Activated naive CD4-positive, alpha-beta T cell treated with anti-CD3 and anti-CD28 coated beads, Interleukin-2, amount 50 U/mL, for 72 hours (primary cell): ENCODE measurements at places on chromosomes 3 and 15.

- no peak for DNase-seq
Measured at GRCh38 chr3:151306168-151306810, 10.3 kb downstream of the GPR87 start.

- no peak for DNase-seq
Measured at GRCh38 chr15:54424171-54424570, 445.9 kb downstream of the UNC13C start.

DNA sequence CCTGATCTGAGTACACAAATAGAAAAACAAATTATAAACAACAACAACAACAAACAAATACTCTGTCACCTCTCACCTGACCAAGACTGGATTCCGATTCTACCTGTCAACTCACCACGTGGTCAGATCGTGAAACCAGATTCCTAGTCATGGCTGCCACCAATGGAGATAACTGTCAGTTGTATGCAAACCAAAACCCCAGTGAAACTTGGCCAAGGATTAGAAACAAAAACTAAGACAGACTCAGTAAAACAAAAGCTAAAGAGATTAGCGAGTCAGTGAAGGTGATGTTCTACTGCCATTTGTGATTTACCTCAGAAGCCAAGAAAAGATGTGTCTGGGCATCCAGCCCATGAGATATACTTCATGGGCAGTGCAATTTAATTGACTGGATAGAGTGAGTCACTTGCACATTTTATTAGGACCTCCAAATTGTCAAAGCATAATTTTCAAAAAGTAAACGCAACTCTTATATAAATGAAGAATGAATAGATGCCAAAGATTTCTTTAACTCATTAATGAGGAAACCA is 31.1 kb downstream of the PHLDB2 start:
- DNase-seq: no peak

- no peak for DNase-seq
Measured at GRCh38 chr15:57445872-57446271, 69.6 kb downstream of the CGNL1 start.

DNA sequence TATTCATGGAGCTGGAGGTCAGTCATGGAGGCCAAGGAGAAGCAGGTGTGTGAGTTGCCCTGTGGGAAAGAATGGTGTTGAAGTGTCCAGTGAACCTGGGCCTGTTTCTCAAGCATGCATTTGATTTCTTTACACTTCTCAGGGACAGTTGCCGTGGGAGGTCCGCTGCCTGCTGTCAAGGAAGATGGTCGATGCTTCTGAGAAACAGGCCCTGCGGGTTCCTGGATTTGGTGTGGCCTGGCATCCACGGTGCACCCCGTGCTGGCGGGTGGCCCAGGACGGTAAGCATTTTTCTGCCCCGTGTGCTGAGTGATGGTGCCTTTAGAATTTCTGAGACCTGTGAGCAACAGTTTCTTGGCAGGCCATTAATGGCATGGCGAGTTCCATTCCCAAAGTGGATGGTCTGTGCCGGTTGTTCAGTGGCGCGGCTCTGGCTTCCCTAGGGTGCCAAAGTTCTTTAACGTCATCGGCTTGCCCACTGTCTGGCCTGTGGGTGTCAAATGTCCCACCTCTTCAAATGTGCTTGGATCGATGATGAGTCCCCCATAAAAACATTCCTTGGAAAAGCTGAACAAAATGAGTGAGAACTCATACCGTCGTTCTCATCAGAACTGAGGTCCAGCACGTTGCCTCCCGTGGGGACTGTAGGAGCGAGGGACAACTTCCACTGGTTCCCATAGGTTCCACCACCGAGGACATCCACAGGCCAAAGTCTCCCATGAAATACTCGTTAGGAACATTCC is 107.2 kb downstream of the SNRPN start:
- DNase-seq: no peak

GRCh38 chr3:78165876-78166275 is 1126.0 kb downstream of the ROBO2 start:
- DNase-seq: no peak

DNA sequence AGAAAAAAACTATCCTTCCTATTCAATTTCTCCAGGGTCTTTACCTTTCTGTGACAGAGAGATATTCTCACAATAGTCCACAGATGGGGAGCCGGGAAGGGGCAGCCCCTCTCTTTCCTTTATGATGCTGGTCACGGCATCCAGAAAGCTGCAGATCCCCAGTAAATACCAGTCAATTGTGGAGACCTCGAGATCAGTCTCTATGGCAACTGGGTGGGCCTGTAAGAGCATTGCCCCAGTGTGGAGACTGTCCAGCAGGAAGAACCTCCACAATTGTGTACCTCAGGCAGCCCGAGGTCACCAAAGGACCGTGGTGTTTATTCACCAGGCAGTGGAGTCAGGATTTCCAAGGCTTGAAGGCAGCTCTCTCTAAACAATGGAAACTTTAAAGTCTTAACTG is 291.2 kb downstream of the NTRK3 start:
- DNase-seq: no peak
